ENCODE measurements at places on chromosomes 5 and 9.

DNA sequence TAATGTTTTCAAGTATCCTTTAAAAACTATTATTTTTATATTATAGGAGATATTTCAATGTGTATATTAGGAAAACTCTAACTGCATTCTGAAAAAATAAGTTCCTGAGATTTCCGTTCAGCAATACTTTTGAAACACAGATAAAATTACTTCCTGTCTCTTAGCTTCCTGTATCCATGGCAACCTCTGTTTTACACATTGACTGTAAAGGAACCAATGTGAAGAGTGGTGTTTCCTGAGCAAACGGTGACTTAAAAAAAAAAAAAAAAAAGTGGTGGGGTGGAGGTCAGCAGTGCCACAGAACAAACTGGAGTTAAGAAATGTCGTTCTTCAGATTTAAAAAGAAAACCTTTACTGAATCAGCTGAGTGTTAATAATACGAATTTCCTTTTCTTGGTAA, at the start of gene LRRC70:
LRRC70 (plus strand) TSS at position 280 of the 400 bp plus-strand sequence. CDS start 620 bp downstream, outside the sequence.
- DNase-seq: no peak

DNA sequence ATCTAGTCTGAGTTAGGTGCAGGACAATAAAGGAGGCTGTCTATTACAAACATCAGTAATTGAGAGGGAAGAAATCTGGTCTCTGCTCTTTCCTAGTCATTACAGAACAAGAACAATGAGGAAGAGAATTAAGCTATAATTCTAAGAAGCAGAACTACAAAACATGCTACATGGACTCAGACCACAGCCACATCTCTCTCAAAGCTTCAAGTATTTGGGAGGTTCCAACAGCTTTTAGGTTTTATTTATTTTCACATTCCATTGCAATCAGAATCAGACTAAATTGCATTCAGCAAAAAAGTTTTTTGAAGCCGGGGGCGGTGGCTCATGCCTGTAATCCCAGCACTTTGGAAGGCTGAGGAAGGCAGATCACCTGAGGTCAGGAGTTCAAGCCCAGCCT, 1.1 kb upstream of the GRPEL2 start:
- DNase-seq: no peak

- DNase-seq: no peak
Measured at GRCh38 chr5:175444060-175444904, at the start of gene DRD1. DRD1 (minus strand) TSS chr5:175444182; CDS start chr5:175443099, 1,083 bp downstream.

DNA sequence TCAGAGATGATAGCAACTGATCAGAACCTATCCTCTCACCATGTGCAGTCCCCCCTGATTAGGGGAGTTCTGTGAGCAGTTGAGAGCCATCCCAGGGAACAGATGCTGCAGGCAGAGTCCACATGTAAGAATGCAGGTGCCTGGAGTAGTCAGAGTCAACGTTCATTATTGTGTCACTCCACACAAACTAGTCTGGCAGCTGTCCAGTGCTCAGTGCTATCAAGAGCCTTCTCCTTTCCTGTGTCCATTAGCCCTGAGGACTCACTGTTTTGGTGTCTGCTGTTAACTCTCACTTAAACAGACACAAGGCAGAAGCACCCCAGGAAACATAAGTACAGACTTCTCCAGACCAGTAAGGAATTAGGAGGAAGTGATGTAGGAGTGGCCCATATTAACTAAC, 2.5 kb downstream of the SH3TC2 start:
- DNase-seq: no peak

DNA sequence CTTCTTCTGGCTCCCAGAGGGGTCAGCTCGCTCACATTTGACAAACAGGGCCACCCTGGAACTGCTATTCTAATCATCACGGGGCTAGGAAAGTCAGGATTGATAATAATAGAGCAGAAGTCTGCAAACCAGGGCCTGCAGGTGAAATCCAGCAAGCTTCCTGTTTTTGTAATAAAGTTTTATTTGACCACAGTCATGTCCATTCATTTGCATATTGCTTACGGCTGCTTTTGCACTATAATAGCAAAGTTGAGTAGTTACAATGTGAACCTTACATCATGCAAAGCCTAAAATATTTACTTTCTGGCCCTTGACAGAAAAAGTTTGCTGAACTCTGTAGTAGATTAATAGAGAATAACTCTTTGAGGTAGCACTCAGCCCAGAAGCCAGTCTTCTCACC, 63.2 kb upstream of the CTXN3 start:
- DNase-seq: no peak

- no peak for DNase-seq
Measured at GRCh38 chr9:129698254-129698757, 32.9 kb downstream of the PRRX2 start.

GRCh38 chr5:112165399-112165798, 253.7 kb downstream of the EPB41L4A start:
- DNase-seq: no peak

- no peak for DNase-seq
Measured at GRCh38 chr5:77947041-77947428, 170.9 kb upstream of the TBCA start.

GRCh38 chr5:15864536-15865215, 314.9 kb downstream of the MARCHF11 start:
- DNase-seq: no peak

- no peak for DNase-seq
Measured at GRCh38 chr9:124220946-124221451, 36.8 kb upstream of the NEK6 start.

GRCh38 chr5:117165068-117165467, 590.4 kb upstream of the SEMA6A start:
- no peak for DNase-seq

GRCh38 chr9:111986035-111986556, 89.5 kb downstream of the UGCG start:
- DNase-seq: no peak

DNA sequence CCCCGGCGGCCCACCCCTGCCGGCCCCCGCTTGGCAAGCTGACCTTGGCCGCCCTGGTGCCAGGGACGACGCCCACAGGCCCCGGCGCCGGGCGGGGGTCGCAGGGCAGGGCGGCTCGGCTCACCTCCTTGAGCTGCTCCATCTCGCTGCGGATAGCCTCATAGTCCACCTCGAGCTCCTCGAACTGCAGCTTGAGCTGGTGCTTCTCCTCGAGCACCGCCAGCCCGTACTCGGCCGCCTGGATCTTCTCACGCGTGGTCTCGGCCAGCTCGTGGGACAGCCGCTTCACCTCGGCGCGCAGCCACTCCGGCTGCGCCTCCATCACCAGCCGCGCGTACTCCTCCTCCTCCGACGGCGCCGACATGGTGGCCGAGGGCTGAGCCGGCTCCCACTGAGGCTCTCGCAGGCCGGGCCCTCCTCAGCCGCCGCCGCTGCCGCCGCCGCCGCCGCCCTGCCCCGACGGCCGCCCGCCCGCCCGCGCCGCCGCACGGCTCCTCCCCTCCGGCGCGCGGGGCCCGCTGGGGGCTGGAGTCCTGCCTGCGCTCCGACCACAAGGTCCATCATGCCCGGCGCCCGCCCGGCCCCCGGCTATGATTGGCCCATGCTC, at the start of gene BICD2:
BICD2 (minus strand) TSS at position 453 of the 607 bp plus-strand sequence; CDS start at position 364, 89 bp downstream.
- DNase-seq: no peak

- DNase-seq: no peak
Measured at GRCh38 chr5:44747396-44747795, 61.4 kb upstream of the MRPS30 start.

DNA sequence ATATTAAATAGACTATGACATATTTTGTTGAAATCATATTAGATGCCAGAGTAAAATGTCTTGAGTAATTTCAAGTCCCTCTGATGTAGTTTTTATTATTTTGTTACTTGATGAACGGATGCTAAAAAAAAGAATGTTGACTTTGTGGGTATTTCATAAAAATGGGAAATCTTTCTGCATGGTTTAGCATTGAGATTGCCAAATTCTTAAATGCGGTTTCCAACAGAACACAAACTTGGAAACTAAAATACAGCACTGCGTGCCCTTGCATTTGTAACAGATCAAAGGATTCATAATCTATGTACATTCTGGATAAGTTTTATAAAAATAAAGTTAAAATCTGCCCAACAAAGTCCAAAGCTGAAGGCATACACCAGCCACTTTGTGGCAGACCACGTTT, 425.5 kb upstream of the DAB2 start:
- DNase-seq: no peak

DNA sequence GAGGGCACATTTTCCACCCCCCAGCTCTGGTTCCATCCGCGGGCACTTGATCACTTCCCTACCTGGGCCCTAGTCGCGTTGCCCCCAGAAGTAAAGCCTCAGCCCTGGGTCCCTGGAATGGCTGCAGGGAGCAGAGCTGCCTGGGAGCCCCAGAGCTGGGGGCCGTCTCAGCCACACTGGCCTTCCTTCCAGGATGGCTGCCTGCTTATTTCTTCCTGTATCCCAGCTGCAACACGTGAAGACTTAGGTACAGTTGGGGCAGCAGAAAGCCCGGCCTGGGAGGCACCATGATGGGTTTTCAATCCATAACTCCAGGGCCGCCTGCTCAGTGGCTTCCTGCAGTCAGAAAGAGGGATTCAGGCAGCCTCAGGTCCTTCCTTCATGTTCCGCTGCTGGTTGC, 232.3 kb downstream of the IRX2 start:
- DNase-seq: no peak

GRCh38 chr9:129008986-129009583, 19.0 kb downstream of the SH3GLB2 start:
- no peak for DNase-seq

GRCh38 chr5:115179394-115180164, 9.9 kb upstream of the TRIM36 start:
- DNase-seq: no peak

DNA sequence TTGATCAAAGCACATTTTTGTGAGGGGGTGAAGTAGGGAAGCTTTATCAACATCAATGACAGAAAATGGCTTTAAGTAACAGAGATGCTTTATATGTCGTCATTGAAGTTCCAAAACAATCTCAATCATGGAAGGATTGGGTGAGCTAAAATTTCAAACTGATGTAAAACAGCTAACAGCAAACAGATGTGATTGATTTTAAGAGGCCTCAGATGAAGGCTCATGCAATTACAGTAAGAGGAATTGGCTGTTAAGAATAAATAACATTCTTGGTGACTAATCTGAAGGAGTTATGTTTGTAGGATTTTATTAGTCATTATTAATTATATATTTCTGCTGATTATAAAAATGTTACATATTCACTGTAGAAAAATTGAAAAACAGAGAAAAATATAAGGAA, 63.5 kb upstream of the PUM3 start:
- DNase-seq: no peak

- no peak for DNase-seq
Measured at GRCh38 chr5:147658293-147658932, 124.1 kb downstream of the JAKMIP2 start.

DNA sequence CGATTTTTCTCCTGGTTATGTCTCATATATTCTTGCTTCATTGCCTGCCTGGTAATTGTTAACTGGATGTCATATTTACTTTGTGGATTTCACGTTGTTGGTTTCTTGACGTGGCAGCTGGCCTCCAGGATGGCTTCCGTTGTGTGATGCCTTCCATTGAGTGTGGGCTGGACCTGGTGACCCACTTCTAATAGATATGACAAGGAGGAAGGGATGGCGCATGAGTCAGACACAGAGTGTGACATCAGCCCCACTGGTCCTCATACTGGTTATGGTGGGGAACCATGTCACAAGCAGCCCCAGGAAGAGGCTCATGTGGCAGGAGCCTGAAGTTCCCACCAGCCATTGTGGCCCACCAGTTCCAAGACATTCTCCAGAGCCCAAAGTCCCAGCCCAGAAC, 6.4 kb upstream of the PAEP start:
- DNase-seq: no peak

DNA sequence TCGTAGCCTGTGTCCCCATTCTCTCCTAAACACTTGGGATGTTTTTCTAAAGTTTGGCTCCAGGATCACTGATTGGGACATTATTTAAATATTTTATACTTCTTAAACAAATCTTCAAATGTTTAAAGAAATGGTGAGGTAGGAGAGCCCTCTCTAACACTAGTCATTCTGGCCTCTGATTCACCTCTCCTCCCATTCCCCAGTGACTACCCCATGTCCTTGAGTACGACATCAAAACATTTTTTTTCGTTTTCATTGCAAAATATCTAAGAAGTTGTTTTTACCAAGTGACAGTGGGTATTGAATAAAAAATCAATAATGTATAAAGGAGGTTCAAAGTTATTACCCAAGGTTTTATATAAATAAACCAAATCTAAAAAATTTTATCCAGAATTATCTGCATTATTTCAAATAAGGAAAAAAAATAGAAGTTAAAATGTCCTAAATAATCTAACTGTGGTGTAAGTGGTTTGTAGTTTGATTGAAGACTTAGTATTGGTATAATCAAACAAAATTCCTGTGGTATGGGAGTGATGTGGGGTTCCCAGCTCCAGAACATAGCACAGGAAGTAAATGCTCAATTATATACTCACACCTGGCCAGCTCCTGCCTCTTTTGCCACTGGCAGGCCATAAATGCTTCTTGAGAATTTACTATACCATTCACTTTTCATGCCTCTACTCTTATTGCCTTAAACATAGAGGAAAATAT, 51.1 kb downstream of the MAST4 start:
- no peak for DNase-seq

- DNase-seq: no peak
Measured at GRCh38 chr5:99926463-99926862, 608.7 kb upstream of the FAM174A start.

GRCh38 chr9:129557192-129558036, 63.5 kb downstream of the C9orf50 start:
- DNase-seq: no peak

DNA sequence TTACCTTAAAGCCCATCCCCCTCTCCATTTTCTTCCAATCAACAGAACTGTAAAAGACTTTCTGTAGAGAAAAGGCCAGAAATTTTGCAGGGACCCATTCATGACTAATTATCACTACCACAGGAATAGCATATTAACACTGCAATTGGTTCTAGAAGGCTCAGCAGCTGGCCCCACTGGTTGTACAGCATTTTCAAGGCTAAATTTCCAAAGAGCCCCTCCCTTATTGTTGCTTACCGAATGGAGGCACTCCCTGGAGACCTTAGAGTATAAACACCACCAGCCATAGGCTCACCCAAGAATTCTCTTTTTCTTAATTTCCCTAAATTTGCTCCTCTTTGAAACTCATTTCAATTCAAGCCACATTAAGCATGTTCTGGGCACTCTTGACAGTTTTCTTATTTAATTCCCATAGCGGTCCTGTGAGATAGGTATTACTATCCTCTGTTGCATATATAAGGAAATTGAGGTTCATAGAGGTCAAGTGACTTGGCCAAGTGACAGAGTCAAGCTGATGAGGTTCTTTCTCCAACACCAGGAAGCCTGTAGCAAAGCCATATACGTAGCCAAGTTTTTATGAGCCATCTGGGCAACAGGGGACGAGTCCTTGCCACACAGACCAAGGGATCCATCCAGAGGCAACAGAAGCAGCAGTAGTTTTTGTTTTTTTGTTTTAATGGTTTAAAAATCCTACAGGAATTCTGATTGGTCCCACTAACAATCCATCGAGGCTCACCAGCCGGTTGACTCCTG, 83.9 kb upstream of the NR5A1 start:
- DNase-seq: no peak

Data from stimulated activated CD4-positive, alpha-beta T cell treated with anti-CD3 and anti-CD28 coated beads, Interleukin-1b, Interleukin-23, amount 100 ng/mL, for 1 hour (primary cell).